ENCODE measurements at places on chromosomes 7 and 10.
A peak's percentile ranks its signal among the peaks of the same experiment; 100 is the strongest.

DNA sequence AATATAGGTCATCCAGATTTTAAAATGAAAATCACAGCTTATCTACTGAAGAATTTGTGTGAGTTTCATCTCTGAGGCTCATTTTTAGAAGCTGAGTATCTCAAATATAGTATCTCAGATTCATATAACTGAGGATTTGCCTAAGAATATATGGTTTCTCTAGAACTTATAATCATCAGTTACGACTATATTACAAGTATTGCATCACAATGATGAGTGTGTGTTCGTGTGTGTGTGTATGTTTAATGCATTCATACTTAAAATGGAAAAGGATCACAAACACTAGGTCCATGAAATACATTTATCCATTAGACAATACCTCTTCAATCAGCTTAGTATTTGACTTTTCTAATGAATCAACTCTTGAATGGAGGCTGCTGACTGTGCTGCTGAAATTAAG lies 21.3 kb downstream of the RUFY2 start:
- DNase-seq, result no peak

DNA sequence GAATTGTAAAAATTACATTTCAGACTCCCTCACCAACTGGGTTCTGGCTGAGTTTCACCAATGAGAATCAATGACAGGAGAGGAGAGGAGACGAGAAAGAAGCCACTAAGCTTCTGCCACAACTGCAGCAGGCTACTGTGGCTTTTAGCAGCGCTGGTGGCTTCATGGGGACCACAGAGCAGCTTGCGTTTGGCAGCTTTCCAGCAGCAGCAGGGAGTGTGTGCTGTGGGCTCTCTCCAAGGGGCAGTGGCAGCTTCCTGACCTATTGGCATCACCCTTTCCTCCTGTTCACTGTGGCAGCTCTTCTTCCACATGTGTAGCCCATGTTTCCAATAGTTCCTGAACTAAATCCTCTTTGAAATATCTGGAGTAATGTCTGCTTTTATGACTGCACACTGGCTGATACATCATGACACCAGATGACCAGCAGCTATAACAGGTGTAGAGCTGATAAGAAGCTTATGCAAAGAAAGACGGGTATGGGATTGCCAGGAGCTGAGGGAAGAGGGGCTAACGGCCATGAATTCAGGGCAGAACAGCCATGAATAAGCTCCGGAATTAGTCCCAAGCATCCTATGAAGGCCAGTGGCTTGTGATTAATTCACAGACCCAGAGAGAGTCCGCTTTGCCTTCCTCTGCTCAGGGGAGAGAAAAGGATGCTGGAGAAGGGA lies 46.8 kb downstream of the KCNH2 start:
- peak; percentile 34 for DNase-seq

DNA sequence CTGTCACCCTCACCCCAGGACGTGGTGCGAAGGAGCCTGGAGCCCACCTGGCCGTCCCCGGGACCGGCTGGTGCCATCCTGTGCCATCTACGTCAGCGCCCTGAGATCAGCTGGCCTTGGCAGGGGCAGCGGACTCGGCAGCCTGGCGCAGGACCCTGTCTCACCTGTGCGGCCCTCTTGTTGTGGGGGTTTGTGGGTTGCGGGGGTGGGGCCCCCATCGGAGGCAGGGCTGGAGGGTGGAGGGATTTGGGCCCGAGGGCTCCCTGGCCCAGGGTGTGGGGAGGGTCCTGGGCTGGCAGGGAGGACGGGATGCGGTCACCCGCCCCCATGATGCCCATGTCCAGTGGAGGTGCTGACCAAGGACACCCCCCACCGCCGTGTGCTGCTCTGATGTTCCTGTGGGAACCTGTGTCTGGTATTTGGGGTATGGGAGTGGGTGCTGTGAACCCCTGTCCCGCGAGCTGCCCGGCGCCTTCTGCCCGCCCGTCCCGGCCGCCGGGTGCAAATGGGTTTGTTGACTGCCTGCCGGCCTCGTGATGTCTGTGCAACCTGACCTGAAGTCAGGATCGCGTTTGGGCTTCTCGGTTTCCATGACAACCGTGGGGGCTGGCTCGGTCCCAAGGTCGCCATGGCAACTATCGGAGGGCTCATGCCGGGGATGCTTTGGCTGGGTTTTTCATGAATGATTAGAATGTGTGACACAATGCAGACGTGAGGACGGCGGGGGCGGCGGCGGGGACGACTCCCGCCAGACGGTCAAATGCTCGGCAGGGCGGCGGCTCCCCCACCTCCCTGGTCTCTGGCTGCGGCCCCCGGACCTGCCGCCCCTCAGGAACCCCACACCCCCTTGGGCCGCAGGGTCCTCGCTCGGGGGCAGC lies 7.3 kb downstream of the MAFK start:
- DNase-seq, result no peak

- no peak for DNase-seq
Observed at GRCh38 chr10:88958721-88959120, 6.1 kb upstream of the ACTA2 start.

DNA sequence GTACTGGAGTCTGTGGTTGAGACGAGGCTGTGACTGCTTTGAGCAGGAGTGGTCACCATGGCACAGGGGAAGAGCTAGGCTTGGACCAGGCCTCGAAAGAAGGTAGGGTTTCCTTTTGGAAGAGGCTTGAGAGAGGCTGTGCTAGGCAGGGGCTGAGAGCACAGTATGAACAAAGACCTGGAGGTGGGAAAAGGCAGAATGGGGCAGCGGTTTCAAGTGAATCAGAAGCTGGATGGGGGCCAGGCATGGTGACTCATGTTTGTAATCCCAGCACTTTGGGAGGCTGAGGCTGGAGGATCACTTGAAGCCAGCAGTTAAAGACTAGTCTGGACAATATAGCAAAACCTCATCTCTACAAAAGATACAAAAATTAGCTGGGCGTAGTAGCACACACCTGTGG lies 65.9 kb downstream of the CLIP2 start:
- DNase-seq, result no peak

DNA sequence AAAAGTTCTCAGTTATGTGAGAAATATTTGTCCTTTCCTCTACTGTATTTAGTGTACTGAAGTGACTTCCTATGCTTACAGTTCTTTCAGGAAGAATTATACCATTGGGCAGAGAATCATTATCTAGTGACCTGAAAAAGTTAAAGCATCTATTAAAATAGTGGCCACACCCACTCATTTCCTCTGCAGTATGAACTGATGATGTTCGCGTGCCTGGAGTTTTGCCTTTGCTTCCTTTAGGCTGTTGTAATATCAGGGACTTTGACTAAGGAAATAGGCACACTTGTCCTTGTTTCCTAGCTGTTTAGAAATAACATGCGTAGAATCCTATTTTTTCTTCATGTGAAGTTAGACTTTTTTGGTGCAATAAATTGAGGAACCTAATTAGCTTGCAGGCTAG lies 100.7 kb downstream of the ZMYND11 start:
- no peak for DNase-seq

GRCh38 chr10:99347672-99348071 lies 18.5 kb downstream of the CNNM1 start:
- no peak for DNase-seq

DNA sequence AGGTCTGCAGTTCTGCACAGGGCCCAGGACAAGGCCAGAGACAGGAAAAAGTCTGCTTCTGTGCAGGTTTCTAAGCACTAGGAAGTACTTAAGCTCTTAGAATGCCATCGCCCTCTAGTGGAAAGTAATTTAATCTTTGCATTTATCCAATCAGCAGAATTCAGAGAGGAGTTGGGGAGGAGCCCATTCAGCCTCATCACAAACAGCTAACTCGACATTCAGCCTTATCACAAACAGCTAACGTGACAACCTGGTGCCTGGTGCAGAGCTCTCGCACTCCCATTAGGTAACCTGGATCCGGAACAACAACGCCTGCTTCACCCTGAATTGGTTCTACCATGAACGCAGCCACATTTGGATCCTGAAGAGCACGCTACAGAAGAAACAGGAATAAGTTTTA lies 15.2 kb downstream of the OAT start:
- peak; percentile 70 for DNase-seq

GRCh38 chr7:158025686-158026600 lies 561.7 kb downstream of the PTPRN2 start:
- no peak for DNase-seq

GRCh38 chr7:69367780-69368179 lies 230.5 kb upstream of the AUTS2 start:
- DNase-seq, result no peak

DNA sequence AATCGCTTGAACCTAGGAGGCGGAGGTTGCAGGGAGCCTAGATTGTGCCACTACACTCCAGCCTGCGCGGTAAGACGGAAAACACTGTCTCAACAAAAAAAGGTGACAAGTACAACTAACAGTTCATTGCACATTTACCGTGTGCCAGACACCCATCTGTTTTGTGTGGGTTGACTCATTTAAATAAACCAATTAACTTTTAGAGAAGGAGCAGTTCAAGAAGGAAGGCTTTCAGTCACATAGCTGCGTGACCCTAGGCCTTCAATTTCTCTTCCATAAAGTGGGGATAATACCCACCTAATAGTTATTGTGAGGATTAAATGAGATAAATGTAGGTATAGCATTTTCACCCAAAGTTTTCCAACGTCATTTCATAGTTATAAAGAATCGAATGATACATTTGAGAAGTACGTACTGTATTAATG lies 52.3 kb upstream of the KDM7A start:
- DNase-seq, result no peak

DNA sequence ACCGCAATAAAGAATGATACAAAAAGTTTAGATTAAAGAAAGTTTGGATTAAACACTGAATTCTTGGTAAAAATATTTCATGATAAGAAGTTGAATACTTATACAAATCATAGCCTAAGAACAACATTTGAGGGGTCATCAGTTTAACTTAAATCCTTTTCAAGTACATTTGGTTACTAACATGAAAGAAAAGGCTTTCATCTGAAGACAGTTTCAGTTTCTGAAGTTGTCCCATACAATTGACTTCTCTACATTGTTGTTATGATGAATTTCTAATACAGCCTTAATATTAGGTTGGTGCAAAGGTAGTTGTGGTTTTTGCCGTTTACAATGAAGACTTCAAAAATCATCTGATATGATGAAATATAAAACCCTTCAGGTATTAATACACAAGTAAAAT lies 317.5 kb upstream of the MAGI2 start:
- no peak for DNase-seq

- DNase-seq, result no peak
Observed at GRCh38 chr7:112940314-112940732, 146.3 kb downstream of the GPR85 start.

- DNase-seq, result no peak
Observed at GRCh38 chr7:74452748-74453321, 871 bp upstream of the GTF2IRD1 start.

- no peak for DNase-seq
Observed at GRCh38 chr7:138645284-138645683, 55.9 kb downstream of the SVOPL start.

- no peak for DNase-seq
Observed at GRCh38 chr10:97650726-97651125, 10.3 kb downstream of the PI4K2A start.

DNA sequence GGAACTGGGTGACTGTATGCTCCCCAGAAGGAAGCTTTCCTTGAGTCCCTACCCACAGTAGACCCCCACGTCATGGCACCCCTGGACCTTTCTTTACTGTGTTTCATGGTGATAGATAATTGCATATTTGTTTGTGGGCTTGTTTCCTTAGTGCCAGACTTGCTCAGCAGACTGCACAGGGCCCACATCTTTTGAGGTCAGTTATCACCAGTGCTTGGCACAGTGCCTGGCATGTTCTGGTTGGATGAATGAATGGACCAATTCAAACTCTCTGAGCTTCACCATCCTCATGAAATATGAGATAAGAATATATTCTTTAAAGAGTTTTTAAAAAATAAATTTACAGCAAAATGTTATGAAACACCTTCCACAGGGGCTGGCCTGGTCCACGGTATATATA lies 78.4 kb upstream of the EMX2 start:
- DNase-seq, result no peak

- DNase-seq, result no peak
Observed at GRCh38 chr10:132169766-132170560, 16.8 kb upstream of the DPYSL4 start.

- DNase-seq, result no peak
Observed at GRCh38 chr7:25028370-25029021, 48.5 kb upstream of the OSBPL3 start.

DNA sequence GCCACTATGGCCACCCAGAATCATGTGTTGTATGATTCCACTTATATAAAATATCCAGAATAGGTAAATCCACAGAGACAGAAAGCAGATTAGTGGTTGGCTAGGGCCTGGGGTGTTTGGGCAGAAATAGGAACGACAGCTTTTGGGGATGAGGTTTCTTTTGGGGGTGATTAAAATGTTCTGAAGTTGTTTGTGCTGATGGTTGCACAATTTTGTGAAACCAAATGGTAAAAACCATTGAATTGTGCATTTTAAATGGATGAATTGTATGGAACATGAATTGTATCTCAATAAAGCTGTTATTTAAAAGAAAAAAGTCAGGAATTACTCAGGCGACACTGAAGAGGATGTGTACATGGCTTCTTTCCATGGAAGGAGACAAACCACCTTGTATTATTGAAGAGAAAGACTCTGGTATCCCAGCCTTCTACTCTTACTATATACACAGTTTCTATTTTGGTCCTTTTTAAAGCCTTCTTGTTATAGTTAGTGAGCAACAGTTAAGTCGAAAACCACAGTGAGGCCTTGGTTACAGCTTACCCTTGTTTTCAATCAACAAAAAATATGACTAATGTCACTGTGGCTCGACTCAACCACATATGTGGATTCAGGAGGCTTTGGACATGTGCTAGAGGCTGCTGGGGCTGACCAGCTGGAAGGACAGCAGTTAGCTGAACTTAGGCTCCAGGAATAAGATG lies 57.1 kb upstream of the KMT2E start:
- DNase-seq, result peak; percentile 66
